ENCODE measurements at places on chromosomes 16 and 17.

- DNase-seq = no peak
These were observed 4.2 kb downstream of the PSKH1 start for GRCh38 chr16:67897231-67897630.

- no peak for DNase-seq
These were observed 23.0 kb downstream of the KNOP1 start for GRCh38 chr16:19694989-19695388.

GRCh38 chr16:87507351-87508069, 14.7 kb upstream of the ZCCHC14 start:
- DNase-seq = no peak

DNA sequence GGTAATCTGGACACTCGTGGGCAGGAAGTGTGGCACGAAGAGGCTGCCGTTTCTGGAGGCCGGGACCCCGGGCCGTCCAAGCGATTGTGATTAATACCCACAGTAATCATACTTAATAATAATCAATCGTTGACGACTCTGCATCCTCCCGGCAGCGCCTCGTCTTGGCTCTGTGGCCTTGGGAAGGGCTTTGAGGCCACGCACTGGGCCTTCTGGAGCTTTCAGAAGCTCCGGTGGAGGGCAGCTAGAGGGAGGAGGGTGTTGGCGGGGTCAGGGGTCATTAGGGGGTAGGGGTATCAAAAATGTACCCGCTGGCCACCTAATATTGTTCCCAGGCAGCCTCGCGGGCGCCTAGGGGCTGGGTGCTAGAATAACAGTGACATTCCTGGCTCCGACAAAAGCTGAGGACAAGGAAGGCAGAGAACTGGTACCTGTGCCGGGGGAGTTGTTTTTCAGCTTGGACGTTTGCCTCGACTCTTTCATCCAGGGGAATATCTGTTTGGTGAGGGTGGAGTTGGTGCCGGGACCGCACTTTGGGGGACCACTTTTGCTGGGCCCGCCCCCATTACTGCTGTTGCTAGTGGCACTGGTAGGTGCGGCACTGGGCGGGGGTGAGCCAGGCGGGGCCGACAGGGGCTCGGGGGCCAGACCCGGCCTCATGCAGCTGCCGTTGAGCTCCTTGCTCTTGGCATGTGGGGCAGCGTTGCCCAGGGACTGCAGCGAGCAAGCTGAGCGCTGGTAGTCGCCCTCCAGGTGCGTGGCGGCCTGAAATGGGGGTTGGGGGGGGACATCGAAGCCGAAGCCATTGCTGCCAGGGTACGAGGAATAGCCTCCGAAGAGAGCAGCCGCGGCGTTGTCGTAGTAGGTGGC, 6.9 kb upstream of the HOXB2 start:
- DNase-seq = no peak

DNA sequence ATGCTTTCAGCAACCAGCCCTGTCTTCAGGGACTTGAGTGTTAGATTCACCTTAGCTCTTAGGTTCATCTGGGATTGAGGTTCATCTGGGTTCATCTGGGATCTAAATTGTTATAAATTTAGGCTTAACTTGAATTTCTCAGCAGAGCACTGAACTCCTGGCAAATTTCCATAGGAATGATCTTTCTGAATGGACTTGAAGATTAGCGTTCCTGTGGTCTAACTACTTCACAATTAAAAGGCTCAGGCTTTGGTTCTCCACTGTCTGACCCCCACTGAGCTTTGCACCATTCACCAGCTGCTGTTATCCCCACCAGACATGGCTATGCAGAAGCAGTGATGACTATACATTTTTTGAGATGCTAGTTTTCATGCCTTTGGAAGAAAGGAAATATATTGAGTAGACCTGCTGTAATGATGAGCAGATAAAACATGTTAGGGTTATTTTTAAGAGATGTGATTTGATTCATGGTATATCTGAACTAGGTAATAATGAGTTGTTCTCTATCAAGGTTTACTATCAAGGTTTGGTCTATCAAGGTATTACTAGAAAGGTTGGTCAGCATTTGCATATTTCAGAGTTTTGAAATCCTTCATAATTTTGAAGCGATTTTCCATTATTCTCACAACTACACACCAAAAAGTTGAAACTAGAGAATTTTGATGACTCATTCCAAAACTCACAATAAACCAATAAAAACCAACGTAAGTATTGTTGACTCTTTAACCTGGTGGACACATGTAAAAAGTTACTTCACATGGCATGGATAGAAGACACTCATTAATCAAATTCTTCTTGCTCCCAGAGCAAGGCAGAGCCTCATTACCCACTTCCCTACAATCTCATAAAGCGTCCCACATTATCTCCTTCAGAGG, 71.7 kb downstream of the SNX11 start:
- no peak for DNase-seq

- no peak for DNase-seq
These were observed 178.2 kb downstream of the SALL1 start for GRCh38 chr16:50972876-50973275.

GRCh38 chr17:29151567-29151966, 28.6 kb downstream of the MYO18A start:
- DNase-seq = no peak

DNA sequence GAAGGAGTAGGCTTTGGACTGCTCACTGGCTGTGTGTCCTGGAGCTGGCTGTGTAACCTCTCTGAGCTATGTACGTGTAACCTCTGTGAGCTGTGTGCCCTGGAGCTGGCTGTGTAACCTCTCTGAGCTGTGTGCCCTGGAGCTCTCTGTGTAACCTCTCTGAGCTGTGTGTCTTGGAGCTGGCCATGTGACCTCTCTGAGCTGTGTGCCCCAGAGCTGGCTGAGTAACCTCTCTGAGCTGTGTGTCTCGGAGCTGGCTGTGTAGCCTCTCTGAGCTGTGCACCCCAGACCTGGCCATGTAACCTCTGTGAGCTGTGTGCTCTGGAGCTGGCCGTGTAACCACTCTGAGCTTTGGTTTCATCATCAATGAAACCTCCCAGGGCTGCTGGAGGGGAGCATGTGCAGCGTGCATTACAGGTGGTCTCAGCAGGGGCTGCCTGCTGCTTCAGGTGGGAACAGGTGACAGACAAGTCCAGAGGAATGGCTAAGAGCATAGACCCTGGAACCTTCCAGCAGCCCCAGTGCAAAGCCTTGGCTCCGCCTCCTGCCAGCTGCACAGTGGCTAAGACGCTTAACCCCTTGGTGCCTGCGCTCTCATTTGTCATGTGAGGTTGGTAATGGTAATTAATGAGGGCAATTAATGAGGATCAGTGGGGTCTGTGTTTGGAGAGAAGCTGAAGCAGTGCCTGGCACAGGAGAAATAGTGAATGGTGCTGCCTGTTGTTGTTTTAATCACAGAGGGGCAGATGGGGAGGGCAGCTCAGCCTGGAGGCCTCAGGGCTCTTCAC, 86.7 kb downstream of the KATNIP start:
- no peak for DNase-seq
